Retinal pigment epithelial cell (primary cell): ENCODE measurements at places on chromosomes 5 and 9.

- no peak for DNase-seq
Measured at GRCh38 chr5:45697201-45697600, 1.0 kb upstream of the HCN1 start.

GRCh38 chr5:120435129-120435528, 29.0 kb upstream of the PRR16 start:
- DNase-seq, result no peak

DNA sequence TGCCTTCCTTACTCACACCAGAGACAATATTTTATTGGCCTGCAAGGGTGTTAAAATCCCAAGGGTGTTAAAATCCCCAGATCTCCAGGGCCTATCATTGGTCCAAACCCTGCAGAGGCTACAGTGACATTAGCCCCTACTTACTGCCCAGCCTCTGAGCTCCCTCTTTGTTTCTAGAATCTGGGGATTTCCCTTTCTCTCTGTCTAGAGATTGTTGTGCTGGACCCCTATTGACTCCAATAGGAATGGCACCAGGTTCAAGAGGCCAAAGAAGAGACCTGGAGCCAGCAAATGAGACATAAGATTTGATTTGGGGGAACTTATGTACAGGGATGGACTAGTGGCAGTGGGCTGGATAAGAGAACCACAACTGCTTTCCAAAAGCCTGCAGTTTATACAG, 53.3 kb upstream of the ZBED3 start:
- no peak for DNase-seq

GRCh38 chr5:130198927-130199326, 294.7 kb downstream of the CHSY3 start:
- DNase-seq, result no peak

DNA sequence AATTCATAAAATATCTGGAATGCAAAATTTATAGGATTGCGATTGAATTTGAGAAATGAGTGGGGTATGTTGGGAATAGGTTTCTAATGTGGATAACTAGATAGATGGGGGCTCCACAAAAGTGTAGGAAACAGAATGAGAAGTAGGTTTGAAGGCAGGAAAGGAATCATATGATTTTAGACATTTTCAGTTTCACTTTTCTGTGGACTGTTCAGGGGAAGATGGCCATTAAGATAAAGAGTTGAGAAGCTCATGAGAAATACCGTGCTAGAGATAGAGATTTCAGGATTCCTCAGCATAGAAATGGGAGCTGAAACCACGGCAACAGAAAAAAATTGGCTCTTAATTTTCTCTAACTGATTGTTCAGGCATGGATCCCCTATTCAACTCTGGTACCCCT, 163.4 kb upstream of the CD180 start:
- no peak for DNase-seq

DNA sequence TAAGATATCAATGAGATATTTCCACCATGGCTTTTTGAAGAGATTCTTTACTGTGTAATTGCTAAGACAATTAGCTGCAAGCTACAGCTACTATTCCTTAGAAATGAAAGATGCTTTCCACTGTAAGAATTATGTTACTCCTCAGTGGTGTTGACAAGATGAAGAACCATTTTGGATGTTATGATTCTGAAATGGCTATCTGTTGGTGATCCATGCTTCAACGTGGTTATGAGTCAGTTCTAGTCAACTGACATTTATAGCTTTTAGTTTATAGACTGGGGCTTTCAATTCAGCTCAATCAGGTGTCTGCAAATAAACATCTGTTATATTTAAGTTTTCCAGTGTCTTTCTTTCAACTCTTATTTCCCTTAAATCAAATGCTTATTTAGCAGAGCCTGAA, 93.7 kb downstream of the SGCD start:
- DNase-seq, result no peak

GRCh38 chr9:96187151-96187555, 114.8 kb downstream of the HSD17B3 start:
- DNase-seq, result no peak

DNA sequence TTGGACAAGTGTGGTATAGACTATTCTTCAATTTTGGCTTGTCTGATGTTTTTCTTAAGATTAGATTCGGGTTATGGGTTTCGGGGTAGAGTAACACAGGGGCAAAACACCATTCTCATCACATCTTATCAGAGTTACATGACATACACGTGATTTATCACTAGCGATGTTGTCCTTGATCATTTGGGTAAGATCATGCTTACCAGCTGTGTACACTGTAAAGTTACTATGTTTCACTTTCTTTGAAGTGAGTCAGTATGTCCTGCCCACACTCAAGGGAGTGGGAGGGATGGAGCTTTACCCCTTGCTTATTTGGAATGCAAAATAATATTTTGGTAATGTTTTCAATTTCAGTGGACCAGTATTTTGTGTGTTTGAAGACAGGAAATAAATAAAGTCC, 101.8 kb upstream of the TAF11L2 start:
- DNase-seq, result no peak

- DNase-seq, result no peak
Measured at GRCh38 chr5:176908675-176909368, 9.7 kb upstream of the HK3 start.

GRCh38 chr5:38615981-38616451, 59.6 kb upstream of the LIFR start:
- no peak for DNase-seq

GRCh38 chr5:151221574-151221973, 2.3 kb downstream of the CCDC69 start:
- no peak for DNase-seq

DNA sequence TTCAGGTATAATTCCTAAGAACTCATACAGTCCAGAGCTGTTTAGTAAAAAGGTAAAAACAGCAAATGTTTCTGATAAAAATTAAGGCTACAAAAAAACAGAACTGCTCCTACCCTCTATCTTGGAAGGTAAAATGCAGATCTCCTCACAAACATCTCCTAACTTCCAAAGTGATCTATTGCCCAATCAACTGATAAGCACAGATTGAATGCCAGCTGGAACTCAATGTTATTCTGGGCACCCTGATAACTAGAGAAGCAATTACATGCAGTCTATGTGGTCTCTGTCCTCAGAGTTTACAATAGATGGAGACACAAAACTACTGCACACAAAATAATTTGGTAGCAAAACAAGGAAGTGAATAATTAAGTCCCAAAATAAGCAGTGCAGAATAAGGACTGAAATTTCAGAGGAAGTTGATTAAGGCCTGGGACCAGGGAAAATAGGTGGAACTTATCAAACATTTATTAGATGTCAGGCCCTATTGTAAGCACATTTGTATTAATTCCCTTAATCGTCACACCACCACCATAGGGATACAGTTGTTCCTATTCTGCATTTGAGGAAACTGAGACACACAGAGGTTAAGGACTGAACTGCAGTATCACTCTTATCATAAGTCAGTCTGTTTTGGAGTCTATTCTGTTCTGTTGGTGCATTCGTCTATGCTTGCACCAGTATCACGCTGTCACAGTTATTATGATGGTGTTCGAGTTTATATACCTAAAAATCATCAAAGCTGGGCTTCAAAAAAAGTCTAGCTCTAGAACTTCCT, 102.2 kb upstream of the TARS1 start:
- no peak for DNase-seq

GRCh38 chr5:2579126-2579525, 172.4 kb downstream of the IRX2 start:
- DNase-seq, result no peak

DNA sequence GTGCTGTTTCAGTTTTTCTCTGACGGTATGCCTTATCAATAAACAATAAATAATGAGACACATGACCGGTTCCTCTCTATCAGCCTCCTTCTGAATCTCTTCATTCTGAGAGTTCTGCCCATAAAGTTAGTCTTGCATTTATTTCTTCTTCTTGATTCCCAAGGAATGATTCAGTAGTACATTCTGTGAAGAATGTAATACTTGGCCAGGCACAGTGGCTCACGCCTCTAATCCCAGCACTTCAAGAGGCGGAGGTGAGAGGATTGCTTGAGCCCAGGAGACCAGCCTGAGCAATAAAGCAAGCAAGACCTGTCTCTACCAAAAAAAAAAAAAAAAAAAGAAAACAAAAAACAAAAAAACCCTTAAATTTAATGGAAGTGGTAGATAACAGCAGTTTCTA, 53.9 kb downstream of the PAM start:
- peak; percentile 43 for DNase-seq

- DNase-seq, result no peak
Measured at GRCh38 chr5:35672995-35673394, 55.3 kb downstream of the SPEF2 start.

DNA sequence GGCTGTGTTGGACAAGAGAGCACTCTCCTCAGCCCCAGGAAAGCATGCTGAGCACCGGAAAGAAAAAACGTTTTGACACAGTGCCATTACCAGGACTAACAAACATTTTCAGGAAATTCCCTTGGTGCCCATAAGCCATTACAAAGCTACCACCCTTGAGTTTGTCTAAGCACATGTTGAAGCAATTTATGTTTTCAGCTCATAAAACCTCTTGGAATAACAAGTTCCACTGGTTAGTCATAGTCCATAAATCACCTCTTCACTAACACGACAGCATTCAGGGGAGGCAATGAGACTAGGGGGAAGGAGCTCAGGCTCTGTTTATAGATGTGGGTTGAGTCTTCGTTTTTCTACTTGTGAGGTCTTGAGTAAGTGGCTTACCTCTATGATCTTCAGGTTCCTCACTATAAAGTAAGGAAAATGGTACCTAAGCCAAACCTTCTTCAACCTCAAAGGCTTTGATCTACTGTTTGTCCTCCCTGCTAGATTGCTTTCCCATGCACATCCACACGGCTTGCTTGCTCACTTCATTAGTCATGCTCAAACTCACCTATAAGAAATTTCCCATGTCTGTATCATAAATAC, 65.4 kb downstream of the DRD1 start:
- DNase-seq, result no peak

GRCh38 chr9:136488247-136489214, 5.7 kb upstream of the SEC16A start:
- DNase-seq, result no peak

- peak; percentile 90 for DNase-seq
Measured at GRCh38 chr5:59186623-59187022, 603.7 kb downstream of the RAB3C start.

DNA sequence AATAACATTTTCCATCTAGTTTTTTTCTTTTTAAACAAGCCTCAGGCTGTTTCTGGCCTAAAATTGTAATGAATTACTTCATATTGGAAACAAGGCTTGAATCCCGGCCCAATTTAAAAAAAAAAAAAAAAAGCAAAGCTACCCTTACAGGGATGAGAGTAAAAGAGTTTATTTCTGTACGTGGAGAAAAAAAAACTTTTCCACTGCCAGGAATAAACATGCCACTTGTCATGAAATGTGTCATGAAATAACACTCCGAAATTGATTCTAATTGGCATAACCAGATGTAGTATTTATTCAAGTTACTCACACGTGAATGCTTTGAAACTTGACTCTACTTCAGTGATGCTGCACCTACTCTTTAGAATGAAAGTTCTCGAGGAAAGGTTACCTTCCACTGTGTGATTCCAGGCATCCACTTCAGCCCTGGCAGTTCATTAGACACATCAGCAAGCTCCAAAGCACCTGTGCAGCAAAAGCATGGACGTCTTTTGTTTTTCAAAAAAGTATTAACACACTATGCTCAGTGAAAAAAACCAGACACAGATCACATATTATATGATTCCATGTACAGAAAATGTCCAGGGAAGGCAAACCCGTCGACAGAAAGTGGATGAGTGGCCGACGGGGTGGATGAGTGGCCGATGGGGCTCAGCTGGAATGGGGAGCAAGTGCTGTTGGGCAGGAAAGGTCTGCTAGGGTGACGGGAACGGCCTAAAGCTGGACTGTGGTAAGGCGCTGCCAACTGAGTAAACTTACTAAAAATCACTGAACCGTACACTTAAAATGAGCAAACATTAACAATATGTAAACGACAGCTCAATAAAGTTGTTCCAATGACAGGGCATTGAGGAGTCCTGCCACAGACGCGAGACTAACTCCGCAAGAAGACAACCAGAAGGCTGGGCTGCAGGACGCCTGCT, 21.2 kb downstream of the NSUN2 start:
- no peak for DNase-seq

- no peak for DNase-seq
Measured at GRCh38 chr5:142698447-142699183, 12.7 kb upstream of the FGF1 start.

DNA sequence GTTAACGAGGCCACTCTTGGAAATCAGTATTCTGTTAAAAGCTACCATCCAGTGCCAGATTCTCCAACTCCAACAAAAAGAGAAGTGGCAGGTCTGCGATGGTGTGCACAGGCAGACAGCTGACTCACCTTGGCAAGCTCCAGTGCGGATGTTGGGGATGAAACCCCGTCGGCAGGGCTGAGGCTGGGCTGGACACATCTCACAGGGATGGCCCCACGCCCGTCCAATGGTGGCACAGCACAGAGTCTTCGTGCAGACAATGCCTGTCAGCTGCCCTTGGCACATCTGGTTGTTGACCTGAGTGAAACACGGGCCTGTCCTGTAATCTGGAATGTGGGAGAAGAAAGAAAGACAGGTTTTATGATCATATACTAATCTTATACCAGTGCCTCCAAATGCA, 73.4 kb downstream of the FBN2 start:
- no peak for DNase-seq

GRCh38 chr5:107302441-107302840, 368.3 kb downstream of the EFNA5 start:
- no peak for DNase-seq

DNA sequence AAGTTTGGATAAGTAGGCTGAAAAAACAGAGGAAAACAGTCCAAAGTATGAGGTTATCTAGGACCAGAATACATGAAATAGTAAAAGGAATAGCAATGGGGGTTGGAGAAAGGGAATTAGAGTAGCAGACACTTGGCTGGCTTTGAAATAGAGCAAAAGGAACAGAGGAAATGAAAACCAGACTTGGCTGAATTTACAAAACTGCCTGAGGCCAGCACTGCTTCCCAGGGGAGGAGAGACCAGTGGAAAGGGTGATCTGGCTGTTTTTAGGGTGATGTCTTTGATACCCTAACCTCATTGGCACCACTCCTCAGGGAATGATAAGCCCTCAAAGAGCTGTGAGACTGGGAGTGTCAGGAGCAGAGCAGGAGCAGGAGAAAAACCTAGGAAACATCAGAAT, 413.4 kb upstream of the SLC30A5 start:
- DNase-seq, result no peak

- DNase-seq, result no peak
Measured at GRCh38 chr9:34328500-34328986, 525 bp downstream of the KIF24 start.

DNA sequence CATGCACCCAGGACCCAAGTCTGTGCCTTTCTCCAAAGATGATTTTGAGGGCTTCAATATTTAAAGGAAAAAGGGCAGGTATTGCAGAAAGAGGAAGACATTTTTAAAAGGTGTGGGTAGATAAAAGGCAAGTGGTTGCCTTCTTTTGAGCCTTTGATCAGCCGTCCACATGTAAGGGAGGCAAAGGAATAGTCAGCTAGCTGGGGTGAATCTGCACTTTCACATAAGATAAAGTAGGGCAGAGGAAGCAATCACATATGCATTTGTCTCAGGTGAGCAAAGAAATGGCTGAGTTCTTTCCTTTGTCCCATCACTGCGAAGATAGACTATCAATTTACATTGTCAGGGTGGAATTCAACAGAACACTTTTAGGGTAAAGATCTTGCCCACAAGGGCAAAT, 19.9 kb downstream of the MGAT1 start:
- DNase-seq, result no peak

GRCh38 chr9:37968228-37968701, 64.3 kb upstream of the SLC25A51 start:
- no peak for DNase-seq
